ENCODE measurements at places on chromosomes 4 and X. TPM values are rescaled to one million over a fixed set of nuclear protein-coding genes. Genes with fewer than 3 reads are reported as not detected.

The GLRA2 gene
- total RNA-seq = not detected

- no peak for DNase-seq
Measured at GRCh38 chrX:136488706-136489105, 959 bp downstream of the BRS3 start.

The CXXC4 gene
- total RNA-seq = 1.3 TPM

The SPIN2A gene
- total RNA-seq = 0.21 TPM

GRCh38 chr4:137819964-137820383 is 287.7 kb upstream of the PCDH18 start:
- DNase-seq = no peak

The GCNA gene
- total RNA-seq = 5.5 TPM

- DNase-seq = no peak
Measured at GRCh38 chr4:15469402-15470127, at the start of gene CC2D2A. Gene CC2D2A (plus strand): TSS chr4:15469882. CDS start chr4:15475933, 6,051 bp downstream.

The TNMD gene
- not detected for total RNA-seq

GRCh38 chr4:156692016-156692415 is 279.6 kb downstream of the PDGFC start:
- no peak for DNase-seq

GRCh38 chr4:4274226-4274625 is 15.7 kb downstream of the LYAR start:
- no peak for DNase-seq

DNA sequence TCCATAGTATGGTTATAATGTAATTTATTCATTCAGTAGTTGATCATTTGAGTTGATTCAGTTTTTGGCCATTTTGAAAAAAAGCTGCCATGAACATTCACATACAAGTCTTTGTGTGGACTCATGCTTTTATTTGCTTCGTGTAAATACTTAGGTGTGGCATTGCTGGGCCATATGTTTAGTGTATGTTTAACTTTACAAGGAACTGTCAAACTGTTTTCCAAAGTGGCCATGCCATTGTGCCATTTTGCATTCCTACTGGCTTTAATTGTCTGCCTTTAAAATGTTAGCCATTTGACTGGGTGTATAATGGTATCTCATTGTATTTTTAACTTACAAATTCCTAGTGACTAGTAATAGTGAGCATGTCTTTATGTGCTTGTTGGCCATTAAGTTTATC is 8.8 kb downstream of the MTM1 start:
- DNase-seq = no peak

DNA sequence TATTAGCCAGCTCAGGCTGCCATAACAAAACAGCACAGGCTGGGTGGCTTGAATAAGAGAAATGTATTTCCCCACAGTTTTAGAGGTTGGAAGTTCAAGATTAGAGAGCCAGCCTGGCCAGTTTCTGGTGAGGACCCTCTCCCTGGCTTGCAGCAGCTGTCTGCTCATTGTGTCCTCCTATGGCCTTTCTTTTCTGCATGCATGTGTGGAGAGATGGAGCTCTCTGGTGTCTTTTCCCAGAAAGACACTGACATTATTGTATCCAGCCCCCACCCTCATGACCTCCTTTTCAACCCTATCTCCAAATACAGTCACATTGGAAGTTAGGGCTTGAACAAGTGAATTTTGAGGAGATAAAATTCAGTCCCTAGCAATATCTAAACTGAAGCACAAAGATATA is 263.8 kb upstream of the PABPC4L start:
- DNase-seq = no peak

The CFAP99 gene
- not detected for total RNA-seq

- DNase-seq = no peak
Measured at GRCh38 chrX:3006495-3006894, at the start of gene ARSH. Gene ARSH (plus strand): TSS chrX:3006546. CDS start chrX:3006613, 67 bp downstream.

- no peak for DNase-seq
Measured at GRCh38 chrX:110678591-110678990, 117.0 kb downstream of the CHRDL1 start.

- no peak for DNase-seq
Measured at GRCh38 chrX:27555514-27555913, 34.6 kb upstream of the DCAF8L2 start.
